ENCODE measurements at places on chromosomes 12 and 14. TPM values are rescaled to one million over a fixed set of nuclear protein-coding genes. Genes with fewer than 3 reads are reported as not detected.

The ACRBP gene
- 2.3 TPM for total RNA-seq

The GPR162 gene
- 2.5 TPM for total RNA-seq

The CARMIL3 gene
- total RNA-seq = 1.3 TPM

The TUBA1A gene
- total RNA-seq = 107 TPM

The ADAM20 gene
- 2.8 TPM for total RNA-seq

The MAX gene
- total RNA-seq = 109 TPM

The MORN3 gene
- 1.8 TPM for total RNA-seq

- DNase-seq = peak; percentile 73
These were observed 1.5 kb upstream of the KRT7 start for GRCh38 chr12:52231305-52232202.

DNA sequence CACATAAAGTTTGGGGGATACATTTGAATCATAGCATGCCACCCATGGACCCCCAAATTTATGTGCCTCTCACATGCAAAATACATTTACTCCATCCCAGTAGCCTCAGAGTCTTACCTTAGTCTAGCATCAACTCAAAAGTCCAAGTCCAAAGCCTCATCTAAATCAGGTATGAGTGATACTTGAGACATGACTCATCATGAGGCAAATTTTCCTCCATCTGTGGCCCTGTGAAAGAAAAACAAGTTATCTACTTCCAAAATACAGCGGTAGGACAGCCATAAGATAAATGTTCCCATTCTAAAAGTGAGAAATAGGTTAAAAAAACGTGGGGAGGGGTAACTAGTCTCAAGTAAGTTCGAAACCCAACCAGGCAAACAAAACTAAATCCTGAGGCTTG lies 444.2 kb downstream of the SNAPC1 start:
- no peak for DNase-seq

GRCh38 chr12:47032644-47033043 lies 46.8 kb upstream of the PCED1B start:
- no peak for DNase-seq

- no peak for DNase-seq
These were observed 839 bp downstream of the GSG1 start for GRCh38 chr12:13102461-13103195.

- DNase-seq = no peak
These were observed 210.4 kb upstream of the NUDT4 start for GRCh38 chr12:93167331-93167730.

GRCh38 chr12:27635349-27635972 lies 60.8 kb upstream of the REP15 start:
- DNase-seq = no peak

DNA sequence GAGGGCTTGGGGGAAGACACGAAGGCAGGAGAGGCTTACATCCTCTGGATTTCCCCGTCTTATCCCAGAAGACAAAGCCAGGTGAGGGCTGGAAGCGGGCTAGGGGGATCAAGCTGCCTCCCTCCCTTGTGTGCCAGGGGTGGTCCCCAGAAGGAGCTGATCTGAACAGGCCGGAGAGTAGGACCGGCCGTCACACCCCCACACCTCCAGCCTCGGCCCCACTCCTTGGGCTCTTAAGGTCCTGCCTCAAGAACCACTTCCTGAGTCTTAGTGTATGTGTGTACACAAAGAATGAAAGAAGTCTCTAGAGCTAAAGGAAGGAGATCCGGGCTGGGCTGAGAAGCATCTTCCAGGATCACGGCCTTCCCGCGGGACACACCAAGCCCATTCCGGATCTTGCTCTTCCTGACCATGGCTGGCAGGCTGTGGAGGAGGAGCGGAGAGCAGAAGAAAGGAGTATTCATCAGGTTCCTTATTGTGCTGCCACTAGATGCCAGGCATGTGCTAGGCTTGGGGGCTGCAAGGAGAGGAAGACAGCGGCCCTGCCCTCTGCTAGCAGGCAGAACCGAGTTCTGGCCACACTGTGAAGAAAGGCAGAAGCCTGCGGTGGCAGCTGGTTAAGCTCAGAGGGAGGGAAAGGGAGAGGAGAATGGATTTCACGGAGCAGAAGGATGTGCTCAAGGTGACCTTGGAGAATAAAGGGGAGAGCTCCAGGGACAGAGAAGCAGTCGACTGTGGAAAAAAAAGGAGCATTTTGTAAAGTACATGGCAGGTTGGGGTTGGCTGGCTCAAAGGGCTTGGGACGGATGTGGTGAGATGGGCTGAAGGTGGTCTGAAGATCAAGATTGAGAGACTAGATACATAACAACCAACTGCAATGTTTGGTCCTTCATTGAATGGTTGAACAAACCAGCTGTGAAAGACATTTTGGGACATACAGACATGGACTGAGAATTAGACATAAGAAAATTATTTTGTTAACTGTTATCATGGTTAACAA lies 1.3 kb upstream of the CD63 start:
- DNase-seq = no peak

DNA sequence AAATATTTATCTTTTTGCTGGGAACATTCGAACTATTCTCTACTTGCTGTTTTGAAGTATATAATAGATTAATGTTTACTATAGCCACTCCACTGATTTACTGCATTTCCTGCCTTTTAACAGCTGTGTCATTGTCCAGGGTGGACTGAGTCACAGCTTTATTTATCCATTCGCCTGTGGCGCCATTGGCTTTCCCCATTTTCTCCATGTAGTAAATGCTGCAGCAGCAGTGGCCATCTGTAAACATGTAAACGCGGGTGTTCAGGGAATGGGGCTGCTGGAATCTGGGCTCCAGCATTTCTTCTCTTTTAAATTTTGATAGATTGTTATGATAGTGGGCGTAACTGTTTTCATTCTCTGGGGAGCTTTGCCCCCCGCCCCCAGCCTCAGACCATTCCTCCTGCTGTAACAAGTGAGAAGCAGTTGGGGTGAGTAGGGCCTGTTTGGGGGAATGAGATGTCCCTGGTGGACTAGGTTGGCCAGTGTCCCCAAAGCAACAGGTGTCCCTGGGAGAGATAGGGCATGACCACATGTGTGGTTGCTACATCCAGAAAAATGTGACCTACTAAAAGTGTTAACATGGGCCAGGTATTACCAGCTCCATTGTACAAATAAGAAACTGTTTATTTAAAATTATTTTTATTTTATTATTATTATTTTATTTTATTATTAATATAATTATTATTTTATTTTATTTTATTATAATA lies 32.9 kb downstream of the RIN3 start:
- no peak for DNase-seq

DNA sequence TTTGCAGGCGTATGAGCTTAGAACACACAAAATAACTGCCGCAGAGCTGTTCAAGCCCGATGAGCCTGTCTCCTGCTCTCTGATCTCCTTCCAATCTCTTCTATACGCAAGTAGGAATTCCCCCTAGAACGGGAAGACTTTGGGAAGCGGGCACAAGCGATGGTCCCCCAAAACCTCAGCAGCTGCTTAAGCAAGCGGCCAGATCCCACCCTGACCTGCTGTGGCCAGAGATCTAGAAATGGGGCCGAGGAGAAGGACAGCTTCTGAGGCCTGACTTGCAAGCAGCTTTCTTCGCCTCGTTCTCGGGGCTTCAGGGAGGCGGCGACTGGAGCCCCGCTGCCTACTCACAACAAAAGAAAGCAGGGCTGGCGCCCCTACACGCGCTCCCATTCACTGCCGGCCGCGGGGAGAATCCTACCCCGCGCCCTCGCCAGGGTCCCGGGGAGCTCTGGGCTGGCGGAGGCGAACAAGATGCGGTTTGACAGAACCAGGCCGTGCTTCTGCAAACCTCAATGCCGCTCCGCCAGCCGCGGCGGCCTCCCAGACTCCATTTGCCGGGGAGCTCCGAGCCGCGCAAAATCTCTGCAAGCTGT lies 922 bp downstream of the TBX5 start:
- DNase-seq = no peak

DNA sequence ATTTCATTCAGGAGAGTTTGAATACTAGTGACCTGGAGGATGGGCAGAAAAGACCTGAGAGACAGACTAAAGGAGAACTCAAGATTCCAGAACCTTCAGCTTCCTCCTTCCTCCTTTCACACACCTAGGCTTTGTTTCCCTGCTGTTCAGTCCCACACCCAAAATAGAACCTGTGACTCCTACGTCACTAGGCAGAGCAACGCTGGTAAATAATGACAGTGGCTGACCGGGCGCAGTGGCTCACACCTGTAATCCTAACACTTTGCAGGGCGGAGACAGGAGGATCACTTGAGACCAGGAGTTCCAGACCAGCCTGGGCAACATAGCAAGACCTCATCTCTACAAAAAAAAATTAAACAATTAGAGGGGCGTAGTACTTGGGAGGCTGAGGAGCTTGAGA lies 166.4 kb upstream of the FKBP4 start:
- no peak for DNase-seq

DNA sequence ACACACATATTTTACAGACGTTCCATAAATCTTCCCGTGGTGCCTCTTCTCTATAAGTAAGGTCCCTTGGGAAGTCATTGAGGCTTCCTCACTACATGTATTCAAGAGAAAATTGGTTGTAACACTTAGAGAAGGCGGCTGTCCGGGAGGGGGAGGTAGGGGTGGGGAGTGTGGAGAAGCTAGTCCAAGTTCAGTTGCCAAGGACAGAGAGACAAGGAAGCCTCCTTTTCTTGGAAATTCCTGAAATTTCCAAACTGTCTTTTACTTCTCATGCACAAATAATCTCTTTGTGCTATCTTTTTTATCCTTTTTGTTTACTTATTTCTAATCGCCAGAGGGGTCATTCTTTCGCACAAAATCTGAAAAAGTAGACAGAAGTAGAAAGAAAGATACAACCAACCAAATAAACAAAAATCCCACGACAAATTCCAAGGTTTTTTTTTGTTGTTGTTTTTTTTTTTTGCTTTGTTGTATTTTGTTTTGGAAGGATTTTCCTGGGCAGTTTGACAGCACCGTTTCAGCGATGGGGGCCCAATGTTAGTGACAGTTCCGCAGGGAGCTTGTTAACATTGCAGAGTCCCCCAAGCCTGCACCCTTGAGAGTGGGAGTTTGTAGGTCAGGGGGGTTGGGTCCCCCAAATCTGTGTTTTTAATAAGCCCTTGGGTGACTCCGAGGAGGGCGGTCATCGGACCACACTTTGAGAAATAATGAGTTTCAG lies 45.2 kb downstream of the MAP1LC3B2 start:
- no peak for DNase-seq

GRCh38 chr12:75735853-75736252 lies 224.4 kb upstream of the KRR1 start:
- no peak for DNase-seq

DNA sequence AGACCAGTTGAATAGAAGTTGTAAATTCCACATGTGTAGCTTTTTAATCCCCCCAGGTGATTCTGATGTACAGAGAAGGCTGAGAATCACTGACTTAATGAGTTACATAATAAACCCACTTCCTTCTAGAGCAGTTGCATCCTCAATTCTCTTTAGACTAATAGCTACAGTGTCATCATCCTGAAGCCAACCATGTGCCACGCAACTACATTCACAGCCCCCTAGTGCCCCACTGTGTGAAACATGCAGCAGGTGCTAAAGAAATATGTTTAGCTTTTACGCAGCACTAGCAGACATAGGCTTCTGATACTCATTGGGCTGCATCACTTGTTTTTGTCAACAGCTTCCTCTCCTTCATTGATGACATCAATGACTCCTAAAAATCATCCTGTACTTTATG lies 1168.3 kb downstream of the BCL11B start:
- DNase-seq = no peak

DNA sequence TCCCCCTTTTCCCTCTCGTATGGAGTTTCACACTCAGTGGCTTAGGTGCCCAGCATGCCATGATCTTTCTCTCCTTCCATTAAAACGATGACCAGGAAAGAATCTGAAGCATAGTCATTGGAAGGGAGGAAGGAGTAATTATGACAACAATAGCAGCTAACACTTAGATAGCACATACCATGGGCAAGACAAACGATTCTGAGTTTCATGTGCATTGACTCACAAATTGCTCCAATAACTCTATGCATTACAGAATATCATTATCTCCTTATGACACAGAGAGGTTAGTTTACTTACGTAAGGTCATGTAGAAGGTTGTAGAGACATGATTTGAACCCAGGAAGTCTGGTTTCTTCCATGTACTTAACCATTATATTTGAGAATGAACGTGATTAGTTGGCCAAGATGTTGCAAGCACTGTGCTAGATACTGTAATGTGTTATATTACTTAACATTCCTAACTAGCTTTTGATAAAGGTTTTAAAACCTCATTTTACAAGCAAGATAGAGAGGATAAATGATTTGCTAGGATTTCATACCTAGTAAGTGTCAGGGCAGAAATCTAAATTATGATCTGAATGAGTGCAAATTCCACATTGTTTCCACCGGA lies 162.4 kb downstream of the CAND1 start:
- no peak for DNase-seq

GRCh38 chr12:45989721-45990467 lies 480 bp downstream of the SCAF11 start:
- peak; percentile 77 for DNase-seq

- DNase-seq = no peak
These were observed 75.3 kb upstream of the OR4E1 start for GRCh38 chr14:21748869-21749303.

- no peak for DNase-seq
These were observed 151.9 kb downstream of the ACSS3 start for GRCh38 chr12:81229759-81230158.

DNA sequence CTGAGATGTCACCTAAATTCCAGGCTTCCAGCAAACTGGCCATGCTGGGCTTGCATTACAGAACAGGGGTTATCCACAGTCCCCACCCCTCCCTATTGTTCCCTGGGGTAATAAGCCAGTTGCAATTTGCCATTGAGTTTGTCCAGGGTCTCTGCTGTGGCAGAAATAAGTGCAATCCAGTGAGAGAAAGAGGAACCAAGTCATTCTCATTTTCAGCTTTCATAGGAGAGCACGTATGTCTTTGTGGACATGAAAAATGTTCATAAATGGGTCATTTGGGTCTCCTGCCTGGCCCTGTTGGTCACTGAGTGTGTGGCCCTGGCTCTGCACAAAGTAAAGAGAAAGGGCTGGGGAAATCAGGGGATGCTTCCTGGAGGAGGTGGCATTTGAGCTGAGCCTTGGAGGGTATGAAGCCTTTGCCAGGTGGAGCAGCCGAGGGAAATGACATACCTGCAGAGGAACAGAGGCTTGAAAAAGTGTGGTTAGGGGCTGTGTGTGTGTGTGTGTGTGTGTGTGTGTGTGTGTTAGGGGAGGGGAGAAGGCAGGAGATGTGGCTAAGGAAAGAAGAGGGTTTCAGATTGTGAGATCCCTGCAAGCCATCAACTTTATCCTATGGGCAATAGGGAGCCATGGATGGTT lies 29.3 kb downstream of the CMKLR1 start:
- no peak for DNase-seq

DNA sequence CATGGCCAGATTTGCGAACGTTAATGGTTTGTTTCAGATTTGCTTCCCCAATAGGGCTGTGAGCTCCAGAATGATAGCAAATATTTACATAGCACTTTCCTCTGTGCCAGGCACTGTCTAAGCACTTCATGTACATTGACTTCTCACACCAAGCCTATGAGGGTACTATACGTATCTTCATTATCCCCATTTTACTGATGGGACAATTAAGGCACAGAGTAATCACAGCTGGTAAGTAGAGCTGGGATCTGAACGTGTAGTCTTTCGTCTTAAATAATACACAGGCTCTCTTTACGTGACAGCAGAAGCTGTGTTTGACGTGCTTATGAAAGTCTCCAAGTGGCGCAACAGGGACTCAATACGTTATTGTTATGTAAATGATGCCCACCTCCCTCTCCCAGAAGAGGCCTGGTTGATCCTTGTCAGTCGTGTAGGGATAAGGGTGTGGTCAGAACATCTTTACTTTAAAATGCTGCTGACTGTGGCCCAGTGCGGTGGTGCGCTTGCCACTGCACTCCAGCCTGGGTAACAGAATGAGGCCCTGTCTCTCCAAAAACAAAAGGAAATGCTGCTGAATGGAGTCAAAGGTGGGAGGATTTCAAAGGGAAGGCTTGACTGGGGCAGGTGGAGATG lies 66.3 kb upstream of the TCL1B start:
- no peak for DNase-seq

All from ureter (tissue), 1 donor.